Activated CD4-positive, alpha-beta T cell treated with anti-CD3 and anti-CD28 coated beads, Interleukin-2, Interleukin-4, amounts not matched to agents 100 ng/mL and 50 ng/mL, durations not matched to agents 16 hours and 8 hours (primary cell): ENCODE measurements at places on chromosomes 2 and 18.

DNA sequence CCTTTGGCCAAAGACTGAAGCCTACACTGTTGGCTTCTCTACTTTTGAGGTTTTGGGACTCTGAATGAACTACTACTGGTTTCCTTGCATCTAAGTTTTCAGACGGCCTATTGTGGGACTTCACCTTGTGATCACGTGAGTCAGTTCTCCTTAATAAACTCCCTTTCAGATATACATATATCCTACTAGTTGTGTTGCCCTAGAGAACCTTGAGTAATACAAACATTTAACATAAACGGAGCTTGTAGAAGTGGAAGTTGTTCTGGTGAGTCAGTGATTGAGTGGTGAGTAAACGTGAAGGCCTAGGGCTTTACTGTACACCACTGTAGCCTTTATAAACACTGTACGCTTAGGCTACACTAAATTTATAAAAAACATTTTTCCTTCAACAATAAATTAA, 107.2 kb upstream of the CDH2 start:
- no peak for DNase-seq

- peak; percentile 81 for DNase-seq
These were observed 234.4 kb upstream of the EPAS1 start for GRCh38 chr2:46062637-46063412.

GRCh38 chr2:184729581-184729980, 131.3 kb downstream of the ZNF804A start:
- DNase-seq = no peak

- DNase-seq = no peak
These were observed 13.8 kb upstream of the MRPL19 start for GRCh38 chr2:75632813-75633212.

DNA sequence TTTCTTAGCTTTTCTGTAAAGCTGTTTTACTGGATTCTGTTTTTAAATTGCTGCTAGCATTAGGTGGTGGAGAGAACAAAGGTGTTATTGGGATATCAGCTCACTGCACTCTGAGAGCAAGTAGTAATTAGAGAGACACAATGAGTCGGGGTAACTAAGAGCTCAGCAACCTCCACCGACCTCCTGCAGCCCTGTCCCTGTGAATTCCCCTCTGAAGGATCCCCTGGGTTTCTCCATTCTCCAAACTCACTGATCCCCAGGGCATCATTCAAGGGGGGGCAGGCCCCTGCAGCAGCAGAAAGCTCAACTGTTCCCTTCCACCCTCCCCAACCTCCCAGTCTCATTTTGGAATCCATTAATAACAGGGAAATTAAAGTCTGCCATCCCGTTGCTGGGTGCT, 73.0 kb downstream of the MTCL1 start:
- DNase-seq = no peak

- no peak for DNase-seq
These were observed 27.2 kb downstream of the MARCO start for GRCh38 chr2:118968961-118969733.

DNA sequence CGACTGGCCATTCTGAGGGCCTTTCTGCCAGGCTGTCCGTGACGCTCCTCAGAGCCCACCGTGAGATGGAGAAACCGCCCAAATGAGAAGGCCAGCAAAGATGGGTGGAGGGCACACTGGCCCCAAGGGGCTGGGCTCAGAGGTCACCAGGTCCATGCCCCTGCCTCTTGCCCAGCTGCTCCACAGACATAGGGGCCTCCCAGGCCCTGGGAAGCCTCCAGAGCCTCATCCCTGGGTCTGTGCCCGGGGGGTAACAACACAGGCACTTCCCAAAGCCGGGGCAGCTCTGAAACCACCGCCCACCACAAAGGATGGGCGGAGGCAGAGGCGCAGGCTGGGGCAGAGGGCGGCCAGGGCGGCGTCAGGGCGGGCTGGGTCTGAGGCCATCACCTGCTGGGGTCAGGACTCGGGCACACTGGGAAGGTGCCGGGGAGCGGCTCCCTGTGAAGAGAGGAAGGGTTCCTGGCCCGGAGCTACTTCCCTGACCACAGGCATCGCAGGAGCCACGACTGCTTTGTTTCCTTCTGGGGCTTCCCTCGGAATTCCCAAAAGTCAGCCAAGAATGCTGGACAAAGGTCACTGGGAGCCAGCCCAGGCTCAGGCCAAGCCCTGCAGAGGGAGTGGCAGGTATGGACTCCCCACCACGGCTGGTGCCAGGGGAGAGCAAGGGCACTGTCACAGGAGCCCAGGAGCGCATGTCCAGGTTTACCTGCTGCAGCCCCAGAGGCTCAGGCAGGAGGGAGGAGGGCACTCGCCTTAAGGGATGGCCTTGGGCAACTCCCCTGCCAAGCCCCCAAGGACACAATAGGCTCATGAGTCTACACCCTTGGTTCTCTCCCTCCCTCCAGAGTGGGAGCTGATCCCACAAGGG, 9.4 kb downstream of the CYP26B1 start:
- DNase-seq = no peak

DNA sequence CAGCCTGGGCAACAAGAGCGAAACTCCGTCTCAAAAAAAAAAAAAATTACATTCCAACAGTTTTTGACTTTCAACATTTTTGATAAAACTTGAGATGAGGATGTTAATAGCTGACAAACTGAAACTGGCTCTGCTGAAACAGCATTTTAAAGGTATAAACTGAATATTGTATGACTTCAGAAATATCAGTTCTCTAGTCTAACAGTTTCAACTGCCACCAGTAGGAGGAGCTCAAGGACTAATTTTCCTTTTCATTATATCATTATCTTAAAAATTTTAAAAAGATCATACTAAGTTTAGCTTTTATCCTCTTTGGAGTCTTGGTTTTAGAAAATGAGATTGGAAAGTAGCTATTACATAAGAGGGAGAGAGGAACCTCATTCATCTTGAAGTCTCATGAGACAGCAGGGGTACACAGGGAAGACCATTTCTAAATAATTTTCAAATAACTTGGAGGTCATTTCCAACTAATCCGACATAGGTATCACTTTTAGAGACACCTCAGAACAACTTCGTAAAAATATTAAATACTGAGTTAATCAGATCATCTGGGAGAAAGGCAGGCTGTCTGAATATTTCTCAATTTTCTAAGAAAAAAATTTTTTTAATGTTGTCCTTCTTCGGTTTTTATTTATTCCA, 37.6 kb upstream of the MCM6 start:
- peak; percentile 59 for DNase-seq

- DNase-seq = no peak
These were observed 33.6 kb downstream of the HPCAL1 start for GRCh38 chr2:10336283-10336682.

- no peak for DNase-seq
These were observed 19.6 kb downstream of the NDUFAF7 start for GRCh38 chr2:37250869-37251740.

- no peak for DNase-seq
These were observed 82.1 kb downstream of the MAP4K4 start for GRCh38 chr2:101779656-101780055.

GRCh38 chr2:232457121-232458011, 1.4 kb downstream of the ALPI start:
- DNase-seq = no peak

GRCh38 chr2:79906139-79906890, 393.5 kb downstream of the CTNNA2 start:
- DNase-seq = no peak

DNA sequence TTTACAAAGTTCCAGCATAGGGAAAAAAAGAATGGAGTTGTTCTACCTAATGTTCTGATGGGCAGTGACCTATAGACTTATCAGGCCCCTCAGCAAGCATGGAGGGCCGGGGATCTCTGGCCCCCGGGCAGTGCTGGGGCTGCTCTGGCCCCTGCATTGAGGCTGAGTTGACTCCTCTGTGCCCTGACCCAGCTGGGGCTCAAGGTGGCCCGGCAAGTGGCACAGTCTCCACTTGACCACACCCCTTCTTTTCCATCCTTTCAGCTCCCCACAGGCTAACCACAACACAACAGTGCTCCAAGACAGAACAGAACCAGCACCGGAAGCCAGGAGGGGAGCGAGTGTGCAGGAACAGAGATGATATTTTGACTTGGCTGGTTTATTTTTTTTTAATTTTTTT, 19.9 kb downstream of the TOGARAM2 start:
- DNase-seq = no peak

- DNase-seq = no peak
These were observed 121.5 kb upstream of the SIX2 start for GRCh38 chr2:45130736-45131135.

DNA sequence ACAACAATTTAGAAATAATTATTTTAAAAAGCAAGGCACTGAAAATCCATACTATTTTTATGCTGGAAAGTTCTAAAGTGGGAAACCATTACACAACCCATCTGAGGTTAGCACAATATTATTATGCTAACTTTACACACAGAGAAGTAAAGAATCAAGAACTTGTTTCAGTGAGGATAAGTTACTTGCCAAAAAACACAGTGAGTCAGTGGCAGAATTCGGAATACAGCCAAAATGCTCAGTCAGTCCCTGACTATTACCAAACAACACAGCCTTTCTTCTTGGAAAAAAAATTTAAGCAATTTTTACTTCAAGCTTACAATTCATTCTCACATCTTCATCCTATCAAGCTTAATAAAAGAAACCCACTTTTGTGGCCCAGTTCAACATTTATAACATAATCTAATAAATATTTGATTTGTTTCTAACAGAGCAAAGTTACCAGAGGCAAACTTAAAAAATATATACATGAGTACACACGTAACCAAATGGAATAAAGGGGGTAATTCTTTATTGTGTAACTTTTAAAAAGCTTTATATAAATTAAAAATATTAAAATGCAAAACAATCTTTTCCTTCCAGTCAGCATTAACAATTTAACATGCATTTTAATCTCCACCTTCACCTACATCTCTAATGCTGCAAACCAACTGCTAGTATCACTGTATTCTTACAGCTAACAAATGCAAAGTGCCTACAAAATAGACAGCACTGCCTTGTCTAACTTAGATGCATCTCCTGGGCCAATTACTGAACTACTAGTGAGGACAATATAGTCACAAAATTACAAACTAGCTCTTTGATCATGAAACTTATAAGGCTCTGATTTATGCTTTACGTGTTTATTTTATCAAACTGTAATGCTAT, 55.2 kb downstream of the CCDC88A start:
- no peak for DNase-seq

DNA sequence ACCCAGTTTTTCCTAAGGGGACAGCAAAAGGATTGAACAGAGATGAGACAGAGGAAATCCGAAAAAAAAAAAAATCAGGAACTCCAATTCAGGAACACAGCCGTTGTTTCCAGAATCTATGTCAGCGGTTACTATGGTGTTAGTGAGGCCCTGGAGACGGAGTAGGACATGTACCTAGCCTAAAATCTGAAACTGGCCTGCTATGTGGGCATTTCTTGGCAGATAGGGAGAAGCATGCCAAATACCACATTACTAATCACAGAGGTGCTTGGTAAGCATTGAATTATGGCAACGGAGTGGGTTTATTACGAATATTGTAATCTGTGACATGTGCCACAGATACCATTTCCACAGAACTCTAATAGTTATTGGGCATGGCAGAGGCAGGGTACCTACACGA, 530.6 kb downstream of the CCDC85A start:
- no peak for DNase-seq

DNA sequence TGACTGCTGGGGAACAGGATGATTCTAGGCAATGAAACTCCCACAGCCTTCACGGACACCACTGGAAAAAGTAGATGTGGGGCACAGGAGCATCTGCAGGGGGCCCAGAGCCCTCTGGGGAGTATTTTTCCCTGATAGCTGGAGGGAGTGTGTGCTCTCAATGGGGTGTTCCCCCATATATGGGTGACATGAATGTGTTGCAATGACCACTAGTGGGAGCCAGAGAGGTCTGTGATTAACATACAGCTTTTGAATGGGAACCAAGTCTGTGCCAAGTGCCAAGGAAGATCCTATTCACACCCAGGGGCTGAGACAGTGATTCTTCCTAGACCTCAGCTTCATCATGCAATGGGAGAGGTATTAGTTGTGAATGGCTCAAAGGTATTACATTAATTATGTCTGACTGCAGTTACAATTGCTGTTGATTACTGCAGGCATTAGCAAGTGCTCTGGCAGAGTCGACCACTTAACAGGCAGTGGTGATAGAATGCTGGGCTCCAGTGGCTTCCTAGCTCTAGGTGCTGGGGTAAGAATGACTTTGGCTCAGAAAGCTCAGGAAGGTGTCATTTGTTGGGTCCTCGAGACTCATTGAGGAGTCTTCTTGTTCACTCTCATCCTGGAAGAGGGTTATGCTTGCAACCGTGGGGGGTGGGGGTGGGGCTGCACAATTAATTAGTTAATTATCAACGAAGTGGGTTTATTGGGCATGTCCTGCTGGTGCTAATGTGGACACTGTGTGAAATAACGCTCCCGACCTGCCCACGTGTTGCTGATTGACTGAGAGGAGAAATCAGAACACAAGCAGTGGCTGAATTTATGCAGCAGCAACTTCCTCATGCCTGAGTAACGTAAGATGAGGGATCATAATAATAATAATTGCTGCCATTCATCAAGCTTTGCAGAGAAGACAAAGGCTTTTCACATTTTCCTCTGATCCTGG, 194.1 kb downstream of the CLIP4 start:
- DNase-seq = peak; percentile 72

- no peak for DNase-seq
These were observed 12.1 kb downstream of the EPAS1 start for GRCh38 chr2:46309052-46309953.

DNA sequence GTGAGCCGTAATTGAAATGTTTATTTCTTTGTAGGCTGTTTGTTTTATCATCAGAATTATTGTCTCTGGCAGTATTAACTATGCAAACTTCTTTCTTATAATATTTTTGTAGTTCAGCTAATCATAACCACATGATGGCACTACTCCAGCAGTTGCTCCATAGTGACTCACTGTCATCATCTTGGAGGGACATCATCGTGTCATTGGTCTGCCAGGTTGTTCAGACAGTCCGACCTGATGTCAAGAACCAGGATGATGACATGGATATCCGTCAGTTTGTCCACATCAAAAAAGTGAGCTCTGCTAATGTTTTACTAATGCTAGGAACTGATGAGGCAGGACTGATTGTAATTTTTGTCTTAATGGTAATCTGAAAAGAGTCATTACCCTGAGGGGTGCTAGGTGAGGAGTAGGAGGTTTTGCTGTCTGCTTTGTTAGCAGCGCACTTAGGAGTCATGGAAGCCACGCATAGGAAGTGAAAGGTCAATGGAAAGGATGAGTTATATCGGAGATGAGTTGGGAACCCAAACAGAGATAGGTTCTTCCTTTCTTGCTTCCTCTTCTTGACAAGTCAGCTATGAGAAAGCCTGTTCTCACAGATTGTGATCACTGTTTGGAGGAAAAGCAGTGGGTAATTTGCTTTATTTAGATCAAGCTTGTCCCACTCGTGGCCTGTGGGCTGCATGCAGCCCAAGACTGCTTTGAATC, 49.2 kb downstream of the PIKFYVE start:
- DNase-seq = no peak

DNA sequence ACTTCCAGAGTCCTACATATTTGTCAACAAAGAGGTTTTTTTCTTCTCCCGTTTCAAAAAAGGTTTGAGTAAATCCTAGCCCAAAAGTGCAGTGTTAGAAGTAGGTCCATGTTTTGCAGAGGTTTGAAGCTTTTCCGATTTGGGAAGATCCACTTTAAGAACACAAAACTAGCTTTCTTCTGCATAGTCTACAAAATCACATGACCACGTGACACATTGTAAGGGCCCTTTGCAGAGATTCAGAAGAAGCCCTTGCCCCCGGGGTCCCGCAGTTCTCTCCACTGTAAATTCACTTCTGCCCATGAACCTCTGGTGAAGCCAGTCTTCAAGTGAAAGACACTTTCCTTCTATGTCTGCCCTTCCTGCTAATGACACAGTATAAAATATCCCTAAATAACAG, 49.4 kb downstream of the PAX3 start:
- no peak for DNase-seq
